ENCODE measurements at places on chromosomes 5 and 9.

GRCh38 chr9:28177925-28178324 lies 604.6 kb upstream of the C9orf72 start:
- DNase-seq: no peak

DNA sequence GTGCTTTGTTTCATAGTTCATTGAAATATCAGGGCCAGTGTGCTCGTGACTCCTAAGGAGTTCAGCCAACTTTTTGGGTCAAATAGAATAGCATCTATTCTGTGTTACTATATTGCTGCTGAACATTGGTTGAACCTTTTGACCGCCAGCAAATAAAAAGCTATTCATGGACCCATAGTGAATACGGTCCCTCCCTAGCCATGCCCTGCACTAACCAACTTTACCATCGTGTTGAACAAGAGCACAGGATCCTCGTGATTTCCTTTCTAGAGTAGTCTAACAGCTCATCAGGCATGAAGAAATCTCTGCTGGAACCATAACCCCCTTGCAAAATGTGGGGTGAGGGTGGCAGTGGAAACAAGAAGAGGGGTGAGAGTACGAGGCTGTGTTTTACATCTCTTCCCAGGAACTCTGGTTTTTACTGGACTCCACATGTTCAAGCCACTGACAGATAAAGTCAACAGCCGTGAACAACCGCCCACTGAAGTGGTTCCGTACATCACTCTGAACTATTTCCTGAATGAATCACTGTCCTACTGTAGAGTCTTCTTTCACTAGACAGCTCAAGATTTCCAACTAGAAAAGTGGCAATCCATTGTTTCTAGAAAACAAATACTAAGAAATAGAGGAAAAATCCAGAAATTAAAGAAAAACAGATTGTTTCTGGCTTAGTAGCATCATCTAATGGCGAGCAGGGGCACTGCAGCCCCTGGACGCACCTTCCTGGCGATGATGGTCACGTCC lies 70.1 kb upstream of the SPATA31E1 start:
- DNase-seq: no peak

GRCh38 chr5:171858303-171858702 lies 72.7 kb downstream of the SMIM23 start:
- DNase-seq: no peak

DNA sequence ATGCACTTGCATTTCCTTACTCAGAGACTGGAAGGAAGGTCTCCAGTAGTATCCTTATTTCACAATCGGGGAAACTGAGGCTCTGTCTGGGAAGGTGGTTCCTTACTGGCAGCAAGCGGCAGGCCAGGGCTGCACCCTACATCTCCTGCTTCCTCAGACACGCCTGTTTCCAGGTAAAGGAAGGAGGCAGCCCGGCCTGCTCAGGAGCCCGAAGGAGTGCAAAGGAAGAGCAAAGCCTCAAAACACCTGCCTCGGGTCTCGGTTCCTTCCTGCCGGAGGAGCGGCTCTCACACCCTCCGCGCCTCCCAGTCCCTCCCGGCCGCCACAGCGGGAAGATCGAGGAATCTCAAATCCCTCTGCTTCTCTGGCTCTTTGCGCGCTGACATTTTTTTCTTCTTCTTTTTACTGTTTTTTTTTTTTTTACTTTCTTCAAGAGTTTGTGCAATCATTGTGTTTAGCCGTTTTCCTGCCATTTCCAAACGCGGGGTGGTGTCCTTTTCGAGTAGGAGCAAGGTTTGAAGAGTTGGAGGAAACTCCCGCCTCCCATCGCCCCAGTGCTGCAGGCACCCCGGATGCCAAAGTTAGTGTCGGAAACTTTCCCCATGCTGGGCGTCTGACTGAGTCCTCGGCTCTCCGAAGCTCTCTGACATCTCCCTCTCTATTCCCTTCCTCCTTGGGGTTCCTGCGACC lies 1.0 kb downstream of the GGTA1 start:
- no peak for DNase-seq

DNA sequence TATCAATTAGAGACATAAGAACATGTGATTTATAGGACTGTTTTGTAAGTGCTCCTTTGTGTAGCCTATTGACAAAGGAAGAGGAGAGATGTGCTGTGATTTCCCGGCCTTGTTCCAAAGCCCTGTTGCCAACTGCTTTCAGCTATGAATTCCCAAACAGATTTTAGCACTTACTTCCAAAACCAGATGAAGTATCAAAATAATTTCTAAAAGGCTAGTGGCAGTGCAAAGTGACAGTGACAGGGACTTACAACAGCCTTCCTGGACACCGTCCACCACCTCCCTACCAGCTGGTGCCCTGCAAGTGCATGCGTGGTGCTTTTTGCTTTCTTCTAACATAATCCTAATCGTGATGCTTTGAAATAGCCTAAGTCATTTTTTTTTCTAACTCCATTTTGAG lies 254.1 kb upstream of the ACTBL2 start:
- no peak for DNase-seq

- no peak for DNase-seq
Measured at GRCh38 chr9:89642789-89643188, 38.0 kb downstream of the GADD45G start.

- DNase-seq: no peak
Measured at GRCh38 chr9:81375187-81376100, 313.9 kb downstream of the TLE1 start.

DNA sequence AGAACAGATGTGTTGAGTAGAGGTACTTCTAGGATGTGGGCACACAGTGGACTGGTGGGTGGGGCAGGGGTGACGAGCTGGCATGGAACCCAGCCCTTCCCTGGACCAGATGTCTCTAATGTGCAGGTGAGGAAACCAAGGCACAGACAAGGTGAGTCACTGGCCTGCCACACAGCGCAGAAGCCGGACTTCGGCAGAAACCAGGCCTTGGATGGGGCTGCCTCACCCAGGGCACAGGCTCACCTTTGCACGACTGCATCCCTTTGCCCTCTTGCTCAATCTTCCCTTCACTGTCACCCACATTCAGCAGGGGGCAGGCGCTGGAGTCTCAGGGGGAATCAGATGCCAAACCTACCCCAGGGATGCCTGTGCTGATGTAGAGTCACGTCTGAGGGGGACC lies 65.4 kb upstream of the LMX1B start:
- DNase-seq: no peak

GRCh38 chr5:126443374-126443851 lies 20.2 kb downstream of the GRAMD2B start:
- DNase-seq: no peak

DNA sequence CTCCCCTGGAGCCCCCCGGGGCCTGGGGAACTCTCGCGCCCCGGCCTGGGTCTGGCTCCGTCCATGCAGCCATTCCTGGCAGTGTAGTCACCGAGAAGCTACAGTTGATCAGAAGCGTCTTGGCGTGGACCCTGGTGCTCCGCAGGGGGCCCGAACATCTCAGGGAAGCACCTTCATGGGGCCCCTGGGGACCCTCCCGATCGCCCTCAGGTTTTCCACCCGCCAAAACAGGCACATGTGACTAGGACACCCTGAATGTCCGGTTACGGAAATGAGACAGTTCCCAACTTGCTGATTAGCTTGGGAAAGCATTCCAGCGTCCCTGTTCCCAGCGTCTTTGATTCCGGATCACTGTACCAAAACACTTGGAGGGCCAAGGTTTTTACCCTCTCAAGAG lies 472 bp downstream of the FBXO4 start:
- peak; percentile 30 for DNase-seq

DNA sequence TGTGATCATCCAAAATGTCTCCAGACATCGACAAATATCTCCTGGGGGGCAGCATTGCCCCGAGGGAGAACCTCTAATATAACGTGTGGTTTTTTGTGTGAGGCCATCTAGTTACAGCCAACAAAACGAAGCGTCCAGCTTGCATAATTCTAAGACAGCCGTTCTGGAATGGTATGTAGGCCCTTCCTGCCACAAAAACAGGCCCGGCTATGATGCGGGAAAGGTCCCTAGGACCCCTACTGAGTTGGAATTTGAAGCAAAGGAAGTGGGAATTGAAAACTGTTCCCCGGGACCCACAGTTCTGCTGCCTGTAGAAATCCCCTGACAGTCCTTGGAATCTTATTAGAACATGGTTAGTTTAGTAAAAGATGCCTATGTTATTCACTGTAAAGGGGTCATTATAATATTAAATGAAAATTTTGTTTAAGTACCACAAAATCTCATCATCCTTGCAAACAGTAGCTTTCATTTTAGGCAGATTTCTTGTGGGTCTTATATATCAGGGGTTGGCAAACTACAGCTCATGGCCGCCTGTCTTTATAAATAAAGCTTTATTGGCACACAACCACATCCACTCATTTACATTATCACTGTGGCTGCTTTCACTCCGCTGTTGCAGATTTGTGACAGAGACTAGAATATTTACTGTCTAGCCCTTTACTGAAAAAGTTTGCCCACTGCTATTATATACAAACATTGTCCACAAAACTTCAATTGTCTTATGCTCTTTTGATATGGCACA lies 70.7 kb downstream of the MSX2 start:
- no peak for DNase-seq

DNA sequence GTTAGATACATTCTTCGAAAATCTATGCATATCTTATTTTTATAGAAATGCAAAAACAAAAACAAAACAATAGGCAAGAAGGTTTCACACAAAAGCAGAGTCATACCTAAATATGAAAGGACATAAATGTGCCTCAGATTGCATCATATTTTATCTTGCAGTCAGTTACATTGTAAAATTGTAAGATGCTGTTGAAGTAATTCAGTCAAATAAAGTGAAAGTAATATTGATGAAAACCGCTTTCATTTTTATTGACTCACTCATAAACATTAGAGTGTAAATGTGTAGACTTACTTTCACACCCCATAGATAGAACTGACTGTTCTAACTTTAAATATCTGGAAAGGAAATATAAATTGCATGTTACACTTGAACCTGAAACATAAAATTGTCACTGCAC lies 931.5 kb upstream of the NUDT12 start:
- DNase-seq: no peak

GRCh38 chr9:73869264-73869663 lies 627.9 kb upstream of the RORB start:
- DNase-seq: no peak

- no peak for DNase-seq
Measured at GRCh38 chr9:132042324-132042723, 37.3 kb downstream of the MED27 start.

DNA sequence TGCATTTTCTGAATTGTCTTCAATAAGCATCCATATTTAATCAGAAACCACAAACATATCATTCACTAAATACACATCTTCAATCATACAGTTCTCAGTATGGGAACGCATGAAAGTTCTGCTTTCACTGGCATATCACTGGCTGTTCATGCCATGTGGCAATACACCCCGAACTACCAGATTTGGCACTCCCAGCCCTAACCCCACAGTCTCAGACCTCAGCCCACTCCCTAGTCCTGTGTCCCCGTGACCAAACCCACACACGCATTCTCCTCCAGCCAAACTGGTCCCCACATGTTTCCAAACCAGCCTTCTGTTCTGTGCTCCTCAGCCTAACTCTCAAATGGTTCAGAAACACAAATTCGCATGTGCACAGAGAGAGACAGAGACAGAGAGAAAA lies 20.6 kb downstream of the KCNMB1 start:
- DNase-seq: no peak

DNA sequence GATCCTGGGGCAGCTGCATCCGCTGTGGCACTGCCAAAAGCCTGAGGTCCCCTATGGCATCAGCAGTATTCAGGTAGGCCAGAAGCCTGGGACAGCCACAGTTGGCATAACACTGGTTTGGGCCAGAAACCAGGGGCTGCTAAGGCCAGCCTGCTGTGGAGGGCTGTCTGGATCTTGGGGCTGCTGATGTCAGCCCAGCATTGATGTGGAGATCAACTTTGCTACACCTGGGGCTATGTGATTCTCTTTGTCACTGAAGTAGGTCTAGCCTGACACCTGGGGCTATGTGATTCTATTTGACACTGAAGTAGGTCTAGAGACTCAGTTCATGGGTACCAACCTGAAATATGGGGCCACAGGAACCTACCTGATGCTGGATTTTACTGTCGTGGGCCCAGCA lies 411.5 kb downstream of the RASEF start:
- DNase-seq: no peak

DNA sequence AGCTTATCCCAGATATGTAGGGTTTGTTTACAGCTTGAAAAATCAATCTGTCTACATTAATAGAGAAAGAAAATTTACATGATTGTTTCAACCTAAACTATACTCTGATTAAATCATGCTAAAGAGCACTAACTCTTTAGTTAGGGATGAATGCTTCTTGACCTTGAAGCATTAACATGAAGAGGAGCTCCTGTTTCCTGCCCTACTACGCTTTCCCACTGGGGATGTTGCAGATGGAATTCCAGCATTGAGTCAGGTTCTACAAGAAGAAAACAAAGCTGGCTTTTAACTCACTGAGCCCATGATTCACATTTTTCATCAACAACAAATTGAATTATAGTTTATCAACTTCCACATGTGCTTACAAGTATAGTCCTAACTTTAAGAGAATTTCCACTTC lies 471.3 kb downstream of the TMEM232 start:
- no peak for DNase-seq

DNA sequence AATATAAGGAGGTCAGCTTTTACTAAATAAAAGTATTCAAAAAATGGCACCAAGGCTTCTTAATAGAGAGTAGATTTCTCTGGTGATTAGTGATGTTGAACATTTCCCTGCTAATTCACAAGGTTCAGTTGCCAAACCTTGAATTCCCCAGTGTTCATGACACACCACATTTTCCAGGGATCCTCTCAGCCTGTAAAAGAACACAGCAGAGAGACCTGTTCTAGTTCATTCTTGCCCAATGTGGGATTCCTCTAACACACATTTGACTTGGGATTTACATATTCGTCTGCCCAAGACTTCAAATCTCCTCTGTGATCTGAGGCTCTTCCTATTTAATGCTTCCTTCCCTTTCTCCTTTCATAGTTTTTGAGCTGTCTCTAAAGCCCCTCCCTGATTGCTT lies 273.2 kb upstream of the CDH9 start:
- DNase-seq: no peak

GRCh38 chr5:176491101-176491502 lies 42.9 kb downstream of the FAF2 start:
- no peak for DNase-seq

GRCh38 chr5:150993422-150993821 lies 27.0 kb upstream of the GPX3 start:
- DNase-seq: no peak

DNA sequence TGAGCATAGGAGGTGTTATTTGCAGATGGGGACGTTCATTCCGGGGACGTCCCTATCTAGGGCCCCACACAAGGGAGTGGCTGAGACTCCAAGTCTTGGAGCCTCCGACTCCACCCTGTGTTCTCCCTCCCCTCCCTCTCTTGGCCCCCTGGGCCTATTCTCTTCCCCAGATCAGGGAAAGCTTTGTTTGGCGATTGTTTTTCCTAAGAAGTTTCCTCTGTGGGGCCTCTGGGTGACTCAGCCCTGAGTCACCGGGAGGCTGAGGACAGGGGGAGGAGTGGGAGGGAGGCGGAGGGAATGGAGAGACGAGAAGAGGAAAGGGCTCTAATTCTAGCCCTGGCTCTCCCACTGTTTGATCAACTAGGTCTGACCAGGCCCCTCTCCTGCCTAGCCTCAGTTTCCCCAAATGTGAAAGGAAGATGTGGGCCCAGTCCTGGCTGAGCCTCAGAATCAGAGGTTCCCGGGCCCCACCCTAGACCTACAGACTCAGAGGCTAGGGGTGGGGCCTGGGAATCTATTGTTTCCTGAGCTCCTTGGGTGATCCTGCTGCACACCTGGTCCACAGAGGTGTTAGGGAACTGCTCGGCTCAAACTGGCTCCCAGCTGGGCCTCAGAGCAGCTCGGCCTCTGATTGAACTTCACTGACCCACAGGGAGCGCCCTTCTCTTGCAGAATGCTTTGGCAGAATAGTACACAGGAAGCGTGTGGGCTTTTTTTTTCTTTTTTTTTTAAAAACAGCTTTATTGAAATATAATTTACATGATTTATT lies 19.2 kb downstream of the GSN start:
- DNase-seq: no peak
